ENCODE measurements at places on chromosomes 12 and 14.

- DNase-seq = no peak
Observed at GRCh38 chr12:12835378-12836146, 22.4 kb downstream of the DDX47 start.

- peak; percentile 50 for DNase-seq
Observed at GRCh38 chr12:110563702-110564470, 19.2 kb downstream of the PPTC7 start.

DNA sequence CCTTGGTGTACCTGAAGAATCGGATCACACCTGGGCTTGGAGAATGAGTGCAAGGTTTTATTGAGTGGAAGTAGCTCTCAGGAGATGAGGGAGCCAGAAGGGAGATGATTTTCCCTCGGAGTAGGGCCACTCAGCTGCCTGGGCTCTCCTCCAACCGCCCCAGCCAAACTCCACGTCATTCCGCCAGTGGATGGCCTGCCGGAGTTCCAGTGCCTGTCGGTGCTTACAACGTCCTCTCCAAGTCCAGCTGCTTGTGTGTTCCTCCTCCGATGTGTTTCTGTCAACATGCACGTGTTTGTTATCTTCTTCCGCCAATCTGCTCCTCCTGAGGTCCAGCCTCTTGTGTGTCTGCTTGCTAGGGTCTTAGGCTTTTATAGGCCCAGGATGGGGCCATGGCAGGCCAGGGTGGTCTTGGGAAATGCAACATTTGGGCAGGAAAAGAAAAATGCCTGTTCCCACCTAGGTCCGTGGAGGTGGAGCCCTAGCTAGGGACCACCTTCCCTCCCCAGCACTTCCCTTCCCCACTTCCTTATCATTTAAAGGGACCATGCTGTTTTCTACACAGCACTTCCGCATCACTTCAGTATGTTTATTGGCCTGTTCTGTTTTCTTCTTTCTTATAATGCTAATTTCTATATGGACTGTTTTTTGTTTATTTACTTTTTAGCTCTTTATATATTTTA, 343.2 kb downstream of the PDZRN4 start:
- no peak for DNase-seq

GRCh38 chr12:12975322-12976077, 23.5 kb upstream of the GPRC5D start:
- peak; percentile 64 for DNase-seq

DNA sequence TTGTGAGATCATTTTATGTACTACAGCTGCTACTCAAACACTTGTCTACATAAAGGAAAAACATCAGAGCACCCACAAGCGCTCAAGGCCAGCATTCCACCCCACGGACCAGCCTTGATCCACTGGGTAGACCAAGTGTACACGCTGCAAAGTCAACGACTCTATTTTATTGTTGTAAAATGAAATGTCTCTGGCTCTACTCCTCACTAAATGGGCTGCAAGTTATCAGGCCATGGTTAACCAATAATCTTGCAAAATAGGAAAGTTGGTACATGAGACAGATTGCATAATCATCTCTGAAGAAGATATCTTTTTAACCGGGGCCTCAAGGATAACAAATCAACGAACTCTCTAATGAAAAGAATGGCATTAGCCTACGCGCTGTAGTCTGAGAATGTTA, 69.9 kb upstream of the FOXN3 start:
- peak; percentile 40 for DNase-seq

GRCh38 chr12:2301531-2302461, 249.0 kb downstream of the CACNA1C start:
- DNase-seq = no peak

- DNase-seq = no peak
Observed at GRCh38 chr12:47184813-47185212, 105.1 kb upstream of the AMIGO2 start.
